ENCODE measurements at places on chromosomes 2 and 18. TPM values are rescaled to one million over a fixed set of nuclear protein-coding genes. Genes with fewer than 3 reads are reported as not detected.

Gene KCNIP3
- polyA plus RNA-seq: 5.3 TPM

Gene HOXD1
- 0.52 TPM for polyA plus RNA-seq

Gene CPO
- 0.27 TPM for polyA plus RNA-seq

Gene HRH4
- polyA plus RNA-seq: 0.05 TPM

Gene CRYGA
- 0.11 TPM for polyA plus RNA-seq

Gene PROM2
- polyA plus RNA-seq: 4.3 TPM

Gene SLC39A10
- 11.4 TPM for polyA plus RNA-seq

Gene ERFE
- polyA plus RNA-seq: 0.96 TPM

Gene SPATA3
- not detected for polyA plus RNA-seq

Gene SULT1C4
- 8.1 TPM for polyA plus RNA-seq

Gene GNAL
- 7.5 TPM for polyA plus RNA-seq

Gene SLC25A12
- 26.9 TPM for polyA plus RNA-seq

Measured in thymus (tissue), 14 donors.